ENCODE measurements at places on chromosomes 2 and 18.

DNA sequence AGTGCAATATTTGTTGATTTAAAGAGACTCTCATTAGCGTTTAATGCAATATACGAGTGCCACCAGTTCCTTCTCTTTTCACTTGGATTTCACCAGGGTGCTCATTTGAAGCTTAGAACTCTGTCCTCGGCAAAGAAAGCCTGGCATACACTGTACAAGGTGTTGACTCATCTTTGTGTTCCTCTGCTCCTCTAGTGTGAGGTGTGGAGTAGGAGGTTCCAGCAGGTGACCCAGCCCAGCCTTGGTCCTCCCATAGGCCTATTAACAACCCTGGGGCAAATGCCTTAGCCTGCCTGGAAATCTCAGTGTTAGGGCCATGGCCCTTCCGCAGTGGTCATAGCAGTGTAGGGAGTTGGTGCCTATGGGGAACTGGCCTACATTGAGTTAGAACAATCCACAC is 20.1 kb downstream of the BCL2L11 start:
- DNase-seq = no peak

DNA sequence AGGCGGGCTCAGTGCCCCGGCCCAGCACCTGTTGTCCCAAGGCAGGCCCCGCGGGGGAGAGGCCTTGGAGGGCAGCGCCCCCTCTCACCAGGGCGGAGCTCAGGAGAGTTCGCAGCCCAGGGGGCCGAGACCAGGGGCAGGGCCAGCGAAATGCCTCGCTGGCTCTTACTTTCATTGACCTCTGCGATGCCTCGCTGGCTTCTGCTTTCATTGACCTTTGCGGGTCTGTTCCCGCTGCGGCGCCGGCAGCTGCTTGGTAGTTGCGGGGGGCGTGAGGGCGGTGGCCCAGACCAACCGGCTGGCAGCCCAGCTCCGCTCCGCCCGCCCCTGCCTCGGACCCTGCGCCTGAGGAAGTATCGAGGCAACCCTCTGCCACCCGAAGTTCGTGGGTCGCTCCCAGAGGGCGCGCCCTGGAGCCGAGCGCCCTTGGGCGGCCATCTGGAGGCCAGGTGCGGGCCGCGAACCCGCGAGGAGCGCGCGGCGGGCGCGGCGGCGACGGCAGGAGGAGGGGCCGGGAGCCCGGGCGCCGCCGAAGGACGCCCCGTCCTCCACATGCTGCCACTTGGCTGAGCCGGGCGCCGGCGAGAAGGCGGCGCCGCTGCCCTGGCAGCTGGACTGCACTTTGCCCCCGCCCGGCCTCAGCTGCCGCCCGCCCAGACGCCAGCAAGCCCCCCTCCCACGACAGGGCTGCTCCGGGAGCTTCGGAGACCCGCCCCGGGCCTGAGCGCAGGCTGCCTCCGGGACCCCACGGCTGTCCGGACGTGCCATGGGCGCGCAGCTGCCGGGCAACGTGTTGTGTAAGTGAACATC is 118.0 kb upstream of the MSTN start:
- peak; percentile 73 for DNase-seq

DNA sequence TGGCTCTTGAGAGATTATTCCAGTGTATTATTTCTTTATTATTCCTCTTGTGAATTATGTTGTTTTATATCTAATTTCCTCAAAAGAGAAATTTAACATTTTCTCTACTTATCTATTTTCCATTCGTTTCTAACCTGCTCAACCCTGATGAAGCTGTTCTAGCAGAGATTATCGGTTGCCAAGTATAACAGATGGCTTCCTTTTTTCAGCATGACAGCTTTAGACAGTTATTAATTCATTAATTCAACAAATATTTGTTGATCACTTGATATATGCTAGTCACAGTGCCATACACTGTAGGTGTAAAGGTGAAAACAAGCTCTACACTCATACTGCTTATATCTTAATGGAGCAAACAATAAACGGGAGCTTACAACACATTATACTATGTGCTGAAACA is 137.9 kb upstream of the UBE2E3 start:
- DNase-seq = no peak

- DNase-seq = no peak
Measured at GRCh38 chr18:71827301-71827700, 716.8 kb downstream of the CBLN2 start.

DNA sequence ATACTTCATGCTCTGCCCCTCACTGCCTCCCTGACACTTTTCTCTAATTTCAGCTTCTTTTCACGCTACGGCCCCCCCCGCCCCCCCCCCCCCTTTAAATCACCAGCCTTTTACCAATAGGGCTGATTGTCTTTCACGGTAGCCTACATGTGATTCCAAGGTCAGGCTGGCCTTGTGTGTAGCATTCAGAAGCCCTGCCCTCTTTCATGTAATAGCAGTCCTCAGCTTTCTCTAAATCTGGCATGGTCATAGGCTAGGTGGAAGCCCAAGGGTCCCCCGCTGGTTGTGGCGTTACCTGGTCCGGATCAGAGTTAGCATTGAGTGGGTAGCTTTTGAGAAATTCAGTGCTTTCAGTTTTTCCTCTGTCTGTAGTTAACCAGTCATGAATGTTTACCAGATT is 281.8 kb downstream of the ALPK2 start:
- DNase-seq = no peak

- no peak for DNase-seq
Measured at GRCh38 chr2:136399667-136400289, 281.8 kb upstream of the CXCR4 start.

- DNase-seq = no peak
Measured at GRCh38 chr2:209471037-209471436, 47.2 kb downstream of the MAP2 start.

GRCh38 chr2:67917332-67918054 is 145.3 kb downstream of the C1D start:
- DNase-seq = no peak

DNA sequence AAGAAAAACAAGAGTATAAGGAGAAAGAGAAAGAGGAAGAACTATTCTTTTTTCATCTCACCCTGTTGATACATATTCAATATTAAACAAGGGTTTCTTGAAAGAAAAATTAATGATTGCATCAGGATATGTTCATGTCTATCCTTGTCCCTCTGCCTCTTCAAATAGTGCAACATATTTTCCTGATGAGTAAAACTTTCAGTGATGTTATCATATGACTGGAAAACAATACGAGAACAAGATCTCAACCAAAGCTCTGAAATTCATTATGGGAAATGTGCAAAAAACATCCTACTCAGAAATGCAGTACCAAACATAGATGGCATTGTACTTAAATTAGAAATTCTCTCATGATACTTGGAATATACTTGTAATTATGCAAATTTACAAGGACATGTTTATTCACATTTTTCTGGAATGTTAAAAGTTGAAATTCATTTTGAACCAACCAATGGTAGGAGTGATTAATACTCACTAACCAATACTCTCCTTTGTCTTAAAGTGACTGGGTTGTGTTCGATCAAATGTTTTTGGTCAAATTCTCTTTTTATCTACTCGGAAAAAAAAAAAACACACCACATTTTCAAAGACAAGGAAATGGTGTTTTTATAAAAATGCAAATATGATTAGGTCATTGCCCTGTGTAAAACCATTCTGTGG is 148.9 kb upstream of the GULP1 start:
- no peak for DNase-seq

DNA sequence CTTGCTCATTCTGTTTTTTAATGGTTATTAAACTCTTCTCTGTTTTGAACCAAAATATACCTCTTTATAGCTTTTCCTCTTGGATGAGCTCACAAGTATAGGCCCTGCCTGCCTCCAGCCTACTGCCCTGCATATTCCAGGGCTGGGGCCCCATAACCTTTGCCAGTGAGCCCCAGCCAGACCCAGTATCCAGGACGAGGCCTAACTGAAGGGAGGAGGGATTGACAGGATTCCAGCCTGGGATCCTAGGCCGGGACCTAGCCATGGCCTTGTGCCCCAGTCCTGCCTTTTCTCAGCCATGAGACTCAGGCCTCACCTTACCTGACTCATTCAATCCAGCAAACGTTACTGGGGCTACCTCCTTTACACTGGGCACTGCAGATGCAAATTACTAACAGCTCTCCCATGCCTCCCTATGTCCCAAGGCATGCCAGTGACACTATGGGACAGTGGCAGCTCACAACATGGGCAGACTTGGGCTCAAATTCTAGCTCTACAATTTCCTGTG is 159.2 kb downstream of the DDX1 start:
- DNase-seq = no peak

Measured in left ventricle myocardium inferior (tissue), 1 donor.